ENCODE measurements at places on chromosomes 6 and 20. TPM values are rescaled to one million over a fixed set of nuclear protein-coding genes. Genes with fewer than 3 reads are reported as not detected.

HLA-DRA gene
- not detected for total RNA-seq

DNA sequence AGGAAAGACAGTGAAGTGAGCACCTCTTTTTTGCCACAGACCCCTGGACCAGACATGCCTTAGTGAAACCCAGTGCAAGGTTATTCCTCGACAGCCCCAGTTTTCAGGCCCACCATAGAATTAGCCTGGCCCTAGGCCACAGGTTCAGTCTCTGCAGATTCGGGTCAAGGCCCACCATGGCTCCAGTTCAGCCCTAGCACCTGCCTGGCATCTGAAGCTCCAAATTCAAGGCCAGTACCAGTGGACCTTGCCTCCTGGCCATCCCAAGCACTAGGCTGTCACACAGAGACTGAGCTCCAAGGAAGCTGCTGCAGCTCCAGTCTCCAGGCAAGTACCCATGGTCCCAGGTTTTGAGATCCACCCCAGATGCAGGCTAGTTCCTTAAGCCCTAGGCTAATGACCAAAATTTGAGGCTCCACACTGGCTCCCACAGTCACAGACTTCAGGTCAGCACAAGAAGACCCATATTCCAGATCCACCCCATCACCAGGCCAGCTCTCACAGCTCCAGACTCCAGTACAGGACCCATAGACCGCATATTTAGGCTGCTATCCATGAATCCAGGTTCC, 877.5 kb upstream of the ADGRB3 start:
- DNase-seq, result no peak
- H3K27ac ChIP-seq, result no peak overlapping the region
- no peaks in the 10 kb centered on the region for H3K4me1 ChIP-seq
- no peaks in the 10 kb centered on the region for H3K27me3 ChIP-seq
- H3K36me3 ChIP-seq, result no peaks in the 10 kb centered on the region
- H3K4me3 ChIP-seq, result no peak overlapping the region

FOXF2 gene
- not detected for total RNA-seq

GRCh38 chr6:141783585-141783984, 349.1 kb upstream of the GJE1 start:
- no peak for DNase-seq
- H3K4me3 ChIP-seq, result no peak overlapping the region

PMEPA1 gene
- 47.1 TPM for total RNA-seq

PRSS35 gene
- total RNA-seq, result not detected

BAK1 gene
- 25.4 TPM for total RNA-seq

Data from endothelial cell of umbilical vein (primary cell).